ENCODE measurements at places on chromosomes 6 and 20.

- DNase-seq: no peak
Observed at GRCh38 chr6:73978330-73978729, 282.3 kb downstream of the CD109 start.

DNA sequence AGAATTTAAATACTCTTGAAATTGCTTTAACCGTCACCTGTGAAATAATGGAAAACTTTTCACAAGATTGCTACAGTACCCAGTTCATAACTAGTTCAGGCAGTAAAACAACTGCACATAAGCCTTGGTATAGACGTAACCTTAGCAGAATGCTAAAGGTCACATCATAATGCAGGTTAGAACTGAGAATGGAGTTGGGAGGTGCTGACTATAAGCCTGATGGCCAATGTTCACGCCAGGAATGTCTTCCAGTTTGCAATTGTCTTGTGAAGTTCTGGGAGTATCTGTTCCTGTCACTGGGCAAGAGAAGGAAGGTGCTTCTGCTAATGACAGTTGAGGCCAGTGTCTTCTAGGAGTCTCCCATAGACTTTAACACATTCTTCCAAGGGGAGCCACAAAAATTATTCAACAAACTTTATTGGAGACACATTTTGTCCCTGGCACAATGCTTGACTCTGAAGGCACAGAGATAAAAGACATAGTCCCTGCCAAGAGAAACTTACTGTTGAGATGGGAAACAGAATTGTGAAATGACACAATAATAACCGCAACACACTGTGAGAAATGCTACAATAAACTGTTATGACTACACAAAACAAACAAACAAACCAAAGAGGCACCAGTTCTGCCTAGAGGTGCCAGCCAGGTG, 24.6 kb upstream of the CEP162 start:
- no peak for DNase-seq

- DNase-seq: no peak
Observed at GRCh38 chr6:148426317-148426977, 83.8 kb downstream of the SASH1 start.

DNA sequence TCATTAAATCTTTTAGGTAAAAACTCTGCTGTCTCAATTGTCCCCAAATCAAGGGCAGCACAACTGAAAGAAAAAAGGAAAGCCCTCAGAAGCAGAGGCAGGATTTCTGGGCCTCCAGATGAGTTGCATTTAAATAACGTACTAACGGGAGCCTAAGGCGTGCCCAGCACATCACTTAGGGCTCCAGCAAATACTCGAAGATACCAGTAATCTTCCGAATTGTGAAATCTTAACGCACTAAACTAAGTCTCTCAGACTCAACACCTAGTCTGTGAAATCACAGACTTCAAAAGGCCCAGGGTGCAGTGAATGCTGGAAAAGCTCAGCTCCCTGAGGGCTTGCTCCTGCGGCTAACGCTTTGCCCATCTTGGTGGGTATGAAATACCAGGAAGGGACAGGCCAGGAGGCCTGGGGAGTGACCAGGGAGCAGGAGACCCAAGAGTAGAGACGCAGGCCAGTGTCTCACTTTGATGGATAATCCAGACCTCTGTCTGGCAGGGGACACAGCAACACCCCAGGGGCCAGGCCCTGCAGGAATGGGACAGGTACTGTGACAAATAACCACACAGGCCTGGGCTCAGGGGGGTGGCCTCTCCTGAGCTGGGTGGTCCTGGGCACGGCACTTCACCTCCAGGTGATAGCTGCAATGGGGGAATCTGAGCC, 36.4 kb downstream of the RRBP1 start:
- DNase-seq: no peak

- DNase-seq: peak; percentile 26
Observed at GRCh38 chr6:47701363-47701762, 3.0 kb downstream of the ADGRF4 start.

- no peak for DNase-seq
Observed at GRCh38 chr6:105550955-105551620, 148.2 kb upstream of the PREP start.

- DNase-seq: no peak
Observed at GRCh38 chr6:120116343-120116742, 766.8 kb upstream of the MAN1A1 start.

DNA sequence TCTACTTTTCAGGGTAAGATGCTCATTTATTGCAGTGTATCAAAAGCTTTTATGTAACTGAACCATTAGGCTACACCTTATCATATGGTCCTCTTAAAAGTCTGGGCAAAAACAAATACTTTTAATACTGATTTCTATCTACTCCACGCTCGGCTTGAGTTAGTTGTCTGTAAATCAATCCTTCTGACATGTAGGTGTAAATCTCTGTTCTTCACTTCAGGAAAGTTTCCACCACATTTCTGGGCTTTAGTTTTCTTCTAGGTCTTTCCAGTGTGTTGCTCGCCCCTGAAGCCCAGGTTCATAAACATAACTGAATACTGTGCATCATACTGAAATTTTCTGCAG, 89.2 kb upstream of the RNF217 start:
- DNase-seq: no peak

DNA sequence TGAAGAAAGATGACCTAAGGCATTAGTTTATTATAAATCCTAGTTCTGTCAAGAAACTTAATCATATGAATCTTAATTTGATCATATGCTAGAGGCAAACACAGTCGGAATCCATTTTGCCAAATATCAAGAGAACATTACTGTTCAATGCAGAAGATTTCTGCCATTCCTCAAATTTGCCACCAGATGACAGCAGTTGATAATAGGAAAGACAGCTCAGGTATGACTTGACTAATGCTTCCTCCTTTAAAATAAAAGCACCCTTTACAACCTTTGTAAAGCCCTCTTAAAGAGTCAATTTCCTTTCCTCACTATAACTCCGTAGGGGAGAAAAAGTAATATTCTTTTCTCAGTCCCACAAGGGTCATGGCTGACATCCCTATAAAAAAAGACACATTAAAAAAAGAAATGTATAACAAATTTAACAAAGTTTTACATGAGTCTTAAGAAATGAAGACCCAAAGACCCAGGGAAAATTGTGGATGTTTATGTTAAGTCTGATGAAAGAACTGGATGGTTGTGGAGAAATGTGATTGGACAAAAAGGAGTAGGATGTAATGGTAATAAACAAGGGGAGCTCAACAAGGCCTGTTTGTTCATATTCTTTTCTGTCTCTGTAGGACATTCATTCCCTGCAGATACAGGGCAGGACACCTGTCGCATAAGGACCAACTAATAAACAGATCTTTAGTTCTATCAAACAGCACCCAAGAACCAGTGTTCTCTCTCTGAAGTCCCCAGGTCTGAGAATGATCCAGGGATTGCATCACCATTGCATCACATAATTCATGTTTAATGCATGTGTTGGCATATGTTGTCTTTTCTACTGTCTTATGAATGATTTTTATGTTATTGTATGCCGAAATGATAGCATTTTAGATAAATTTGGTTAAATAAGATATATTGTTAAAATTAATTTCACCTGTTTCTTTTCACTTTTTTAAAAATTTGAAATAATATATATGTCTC, 23.0 kb upstream of the IL17A start:
- peak; percentile 44 for DNase-seq
